ENCODE measurements at places on chromosomes 6 and 20.

DNA sequence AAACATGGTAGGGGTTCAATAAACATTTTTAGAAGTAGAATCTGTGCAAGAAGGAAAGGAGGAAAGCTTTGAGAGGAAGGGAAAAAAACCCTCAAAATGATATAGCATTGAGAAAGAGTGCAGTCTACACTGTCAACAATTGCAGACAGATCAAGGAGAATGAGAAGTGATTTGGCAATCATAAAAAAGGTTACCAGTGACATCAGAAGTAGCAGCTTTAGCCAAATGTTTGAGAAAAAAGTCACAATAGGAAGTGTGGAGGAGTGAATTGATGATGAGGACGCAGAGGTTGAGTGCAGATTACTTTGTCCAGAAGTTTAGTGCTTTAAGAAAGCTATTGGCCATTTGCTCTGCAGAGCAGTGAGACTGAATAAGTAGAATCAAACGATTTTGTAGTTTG, 155.0 kb downstream of the GJA1 start:
- no peak for DNase-seq

GRCh38 chr6:70150521-70150920, 152.4 kb downstream of the COL9A1 start:
- DNase-seq, result no peak

DNA sequence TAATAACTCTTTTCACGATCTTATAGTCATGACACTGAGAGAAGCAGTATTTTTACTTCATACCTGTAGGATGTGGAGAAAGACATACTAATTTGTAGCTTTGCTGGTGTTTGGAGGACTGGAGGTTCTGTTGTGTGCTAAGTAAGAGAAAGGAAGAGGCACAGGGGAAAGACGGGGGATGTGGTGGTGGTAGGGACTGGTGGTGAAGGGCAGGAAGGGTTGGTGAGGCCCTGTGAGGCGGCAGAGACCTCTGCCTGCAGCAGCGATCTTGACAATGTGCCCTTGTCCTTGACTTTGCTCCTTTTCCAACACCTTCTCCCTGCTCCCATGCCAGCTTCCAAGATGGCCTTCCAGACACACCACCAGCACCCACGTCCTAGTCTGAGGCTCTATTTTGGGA, 32.6 kb upstream of the MPC1 start:
- no peak for DNase-seq

- peak; percentile 92 for DNase-seq
Observed at GRCh38 chr6:2971420-2972218, at the start of gene SERPINB6. TSS of gene SERPINB6 (minus strand) at chr6:2971567. CDS start at chr6:2959332, 12,235 bp downstream.

DNA sequence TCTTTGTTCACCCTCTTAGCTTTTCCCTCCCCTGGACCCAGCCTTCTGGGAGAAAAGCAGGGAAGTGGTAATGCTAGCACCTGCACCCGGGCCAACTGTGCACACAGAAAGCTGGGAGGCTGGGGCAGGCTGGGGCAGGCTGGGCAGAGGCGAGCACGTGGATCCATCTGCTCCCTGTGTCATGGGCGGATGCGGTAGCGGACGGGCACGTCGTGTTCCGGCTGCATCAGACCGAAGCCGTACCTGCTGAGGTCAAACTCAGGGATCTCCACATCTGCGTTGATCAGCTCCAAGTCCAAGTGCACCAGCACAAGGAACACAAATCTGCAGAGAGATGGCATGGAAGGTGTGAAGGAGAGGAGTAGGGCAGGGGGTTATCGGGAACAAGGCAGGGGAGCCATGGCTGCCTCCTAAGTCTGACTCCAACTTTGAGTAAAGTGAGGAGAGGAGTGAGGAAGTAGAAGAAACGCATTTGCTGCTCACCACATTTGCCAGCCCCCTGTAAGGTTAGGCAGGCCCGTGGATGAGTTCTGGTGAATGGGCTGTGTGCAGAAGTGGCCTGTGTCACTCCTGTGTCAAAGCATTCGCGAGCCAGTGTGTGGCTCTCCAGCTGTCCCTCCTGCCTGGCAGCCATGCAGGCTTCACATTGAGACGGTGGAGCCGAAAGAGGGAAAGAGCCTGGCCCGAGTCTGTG, 25.4 kb upstream of the KCNB1 start:
- no peak for DNase-seq

Data from left ventricle myocardium superior (tissue), 1 donor.